Esophagus muscularis mucosa (tissue), 4 donors: ENCODE measurements at places on chromosomes 3 and 15. TPM values are rescaled to one million over a fixed set of nuclear protein-coding genes. Genes with fewer than 3 reads are reported as not detected.

Gene ST3GAL6
- total RNA-seq, result 5.5 TPM

Gene CD200R1
- total RNA-seq, result 3.3 TPM

GRCh38 chr3:141524988-141525387 lies 38.2 kb downstream of the RASA2 start:
- no peak for DNase-seq

Gene VWA5B2
- total RNA-seq, result 0.32 TPM

Gene MCF2L2
- total RNA-seq, result 3.3 TPM

Gene GRM2
- not detected for total RNA-seq

DNA sequence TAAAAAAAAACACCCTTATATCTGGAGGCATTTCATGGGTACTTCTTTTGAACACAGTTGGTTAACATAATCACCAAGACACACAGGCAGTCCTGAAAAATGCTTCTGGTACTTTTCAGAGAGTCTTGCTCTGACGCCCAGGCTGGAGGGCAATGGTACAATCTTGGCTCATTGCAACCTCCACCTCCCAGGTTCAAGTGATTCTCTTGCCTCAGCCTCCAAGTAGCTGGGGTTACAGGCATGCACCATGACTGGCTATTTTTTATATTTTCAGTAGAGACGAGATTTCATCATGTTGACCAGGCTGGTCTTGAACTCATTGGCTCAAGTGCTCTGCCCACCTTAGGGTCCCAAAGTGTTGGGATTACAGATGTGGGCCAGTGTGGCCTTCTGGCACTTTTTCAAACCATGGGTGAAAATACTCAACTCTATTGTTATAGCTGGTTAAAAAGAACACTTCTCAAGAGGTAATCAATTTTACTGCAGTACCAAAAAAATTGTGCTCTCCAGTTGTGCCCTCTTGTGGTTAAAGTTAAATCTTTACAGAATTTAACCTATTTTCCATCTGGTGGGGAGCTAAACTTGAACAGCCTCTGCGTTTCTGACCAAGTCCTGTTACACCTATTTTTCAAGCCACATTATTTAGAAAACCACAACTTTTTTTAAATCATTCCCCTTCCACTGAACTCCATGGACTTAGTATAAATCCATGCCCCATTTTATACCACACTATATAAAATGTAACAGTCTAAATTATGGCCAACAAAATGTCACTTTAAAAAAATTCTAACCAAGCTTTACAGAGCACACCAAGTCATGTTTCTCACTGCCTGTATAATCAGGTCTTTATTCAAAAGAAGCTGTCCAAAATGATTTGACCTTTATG lies 1.2 kb upstream of the SNAPC5 start:
- DNase-seq, result no peak

DNA sequence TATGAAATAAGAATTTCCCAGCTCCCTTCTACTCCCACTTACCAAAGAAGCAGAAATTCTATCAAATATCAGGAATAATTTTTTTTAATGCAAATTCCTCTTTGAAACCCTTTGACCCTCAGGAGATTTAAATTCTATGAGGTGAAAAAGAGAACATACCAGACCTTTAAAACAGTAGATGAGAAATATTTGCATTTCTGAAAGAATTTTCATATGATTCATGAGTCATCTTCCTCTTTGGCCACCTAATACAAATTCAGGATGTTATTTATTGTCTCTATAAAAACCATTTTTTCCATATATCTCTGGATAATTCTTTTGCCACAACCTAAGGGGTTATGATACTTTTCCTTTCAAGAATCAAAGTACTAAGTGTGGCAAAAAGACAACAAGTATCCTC lies 67.3 kb upstream of the ST3GAL6 start:
- no peak for DNase-seq

Gene GUCA1C
- total RNA-seq, result not detected

Gene VIPR1
- 5.2 TPM for total RNA-seq

DNA sequence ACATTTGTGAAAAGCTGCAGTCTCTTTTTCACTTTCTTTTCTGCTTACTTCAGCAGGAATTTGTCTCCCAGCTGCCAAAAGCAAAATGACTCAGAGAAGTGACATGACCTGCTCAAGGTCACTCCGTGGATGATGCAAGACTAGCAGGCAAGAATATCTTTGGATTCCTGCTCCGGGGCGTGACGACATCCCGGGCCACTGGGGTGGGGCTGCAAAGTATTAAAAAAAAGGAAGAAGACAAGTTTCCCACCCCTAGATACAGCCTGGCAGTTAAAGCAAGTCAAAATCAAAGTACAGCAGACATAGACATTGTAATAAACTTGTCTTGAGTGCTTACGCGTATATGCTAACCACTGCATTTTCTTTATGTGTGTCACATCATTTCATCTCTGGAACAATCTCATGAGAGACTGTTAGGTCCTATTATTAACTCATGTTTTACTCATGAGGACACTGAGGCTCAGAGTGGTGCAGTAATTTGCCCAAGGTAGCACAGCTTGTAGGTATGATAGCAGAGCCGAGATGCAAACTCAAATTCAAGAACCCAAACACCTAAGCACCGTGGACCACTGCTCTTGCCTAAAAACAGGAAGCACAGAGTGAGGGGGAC lies 485.2 kb upstream of the PROK2 start:
- peak; percentile 97 for DNase-seq

DNA sequence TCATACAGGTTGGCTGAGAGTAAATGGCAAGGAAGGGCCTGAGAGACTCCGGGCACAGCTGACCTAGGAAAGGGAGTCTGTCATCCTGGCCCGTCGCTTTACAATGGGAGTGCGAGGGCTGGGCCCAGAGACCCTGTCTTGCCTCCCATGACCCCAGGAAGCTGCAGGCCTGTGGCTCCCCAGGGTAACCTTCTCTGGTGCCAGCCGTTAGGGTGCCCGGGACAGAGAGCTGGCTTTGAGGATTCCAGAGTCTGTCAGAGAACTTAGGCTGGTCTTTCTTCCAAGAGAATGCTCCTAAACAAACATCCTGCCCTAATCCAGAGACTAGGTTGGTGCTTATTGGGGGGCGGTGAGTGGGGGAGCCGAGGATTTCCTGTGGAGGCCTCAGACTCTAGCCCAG lies 18.5 kb downstream of the ZNF710 start:
- no peak for DNase-seq

GRCh38 chr3:45946307-45946706 lies 3.0 kb downstream of the CXCR6 start:
- no peak for DNase-seq

Gene SERPINI2
- total RNA-seq, result 1.2 TPM

DNA sequence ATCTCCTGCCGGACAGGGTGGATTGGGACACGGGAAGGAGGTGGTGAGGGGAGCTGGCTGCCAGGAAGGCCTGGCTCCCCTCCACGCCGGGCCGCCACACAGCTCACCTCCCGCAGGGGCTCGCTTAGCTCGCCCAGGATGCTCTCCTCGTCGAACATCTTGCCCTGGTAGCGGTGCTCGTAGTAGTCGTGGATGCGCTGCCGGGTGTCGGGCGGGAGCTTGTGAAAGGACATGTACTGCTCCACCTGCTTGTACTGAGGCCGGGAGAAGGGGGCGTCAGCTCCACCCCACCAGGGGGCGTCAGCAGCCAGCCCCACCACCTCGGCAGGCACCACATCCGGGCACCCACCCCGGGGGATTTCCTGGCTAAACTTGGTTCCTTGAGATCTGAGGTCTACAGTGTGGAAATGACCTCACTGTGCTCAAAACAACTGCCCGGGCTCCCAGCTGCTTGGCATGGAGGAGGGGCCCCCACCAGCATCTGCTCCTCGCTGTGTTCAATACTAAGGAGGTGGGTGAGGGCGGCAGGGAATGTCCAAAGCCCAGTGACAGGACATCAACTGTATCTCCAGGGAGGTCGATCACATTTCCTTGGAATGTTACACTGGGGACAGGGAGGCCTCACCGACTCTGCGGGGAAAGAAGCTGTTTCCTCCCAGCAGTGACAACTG lies 43.4 kb downstream of the HCN4 start:
- no peak for DNase-seq

- DNase-seq, result no peak
These were observed 625.8 kb downstream of the OTOL1 start for GRCh38 chr3:162122405-162122804.

DNA sequence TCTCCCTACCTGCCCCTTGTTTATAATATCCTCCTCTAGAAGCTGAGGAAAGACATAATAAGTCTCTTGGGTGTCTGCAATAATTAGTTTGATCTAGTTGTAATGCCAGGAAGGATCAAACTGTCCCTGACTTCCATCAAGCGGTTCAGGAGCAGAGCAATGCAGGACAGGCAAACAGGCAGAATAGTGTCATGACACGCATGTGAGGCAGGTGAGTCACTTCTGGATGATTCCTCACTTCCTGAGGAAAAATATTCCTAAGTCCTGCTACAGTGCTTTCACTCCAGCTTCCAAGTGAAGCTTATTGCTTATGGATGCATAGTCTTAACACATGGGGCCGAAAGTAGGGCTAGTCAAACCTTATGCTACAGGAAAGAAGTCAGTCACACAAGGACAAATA lies 85.8 kb downstream of the GREM1 start:
- DNase-seq, result no peak

- DNase-seq, result no peak
These were observed 44.8 kb downstream of the ST8SIA2 start for GRCh38 chr15:92438471-92438870.

Gene FNDC3B
- 66.3 TPM for total RNA-seq

- DNase-seq, result no peak
These were observed 168.6 kb downstream of the SHQ1 start for GRCh38 chr3:72679540-72680198.
